ENCODE measurements at places on chromosomes 16 and 17.

DNA sequence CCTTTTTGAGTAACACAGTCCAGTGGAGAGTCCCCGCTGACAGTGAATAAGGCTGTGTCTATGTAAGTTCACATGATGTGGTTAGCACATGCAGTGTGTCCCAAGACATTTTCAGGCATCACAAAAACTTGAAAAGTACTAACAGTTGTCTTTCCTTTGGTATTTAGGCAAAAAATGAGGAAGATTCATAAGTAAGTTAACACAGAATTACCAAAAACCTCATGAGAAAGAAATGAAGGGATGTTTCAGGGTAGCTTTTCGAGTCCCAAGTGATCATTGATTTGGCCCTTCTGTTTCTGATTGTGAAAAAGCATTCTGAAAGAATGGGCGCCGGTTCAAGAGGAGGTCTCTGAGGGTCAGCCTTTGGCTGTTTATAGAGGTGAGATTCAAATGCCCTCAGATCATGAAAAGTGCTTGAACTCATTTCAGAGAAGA lies 529 bp upstream of the ASPA start:
- DNase-seq = no peak

GRCh38 chr17:79082311-79083190 lies 7.9 kb downstream of the ENGASE start:
- DNase-seq = peak; percentile 82

- DNase-seq = no peak
Observed at GRCh38 chr17:74750039-74750326, 1.6 kb downstream of the NHERF1 start.

DNA sequence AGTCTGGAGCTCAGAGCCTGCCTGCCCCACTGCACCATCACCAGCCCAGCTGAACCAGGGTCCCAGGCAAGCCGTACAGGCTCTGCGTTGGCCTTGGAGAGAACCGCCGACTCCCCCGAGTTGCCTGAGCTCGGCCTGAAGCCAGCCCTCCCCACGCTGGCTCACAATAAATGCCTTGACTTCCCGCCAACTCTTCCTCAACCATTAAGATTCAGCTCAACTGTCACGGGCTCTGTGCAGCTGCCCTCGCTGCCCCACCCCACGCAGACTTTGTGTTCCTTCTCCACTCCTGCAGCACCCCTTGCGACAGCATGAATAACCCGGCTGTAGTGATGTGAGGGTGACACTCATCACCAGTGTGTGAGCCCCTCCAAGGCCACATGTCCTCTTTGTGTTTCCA lies 4.8 kb upstream of the QPRT start:
- DNase-seq = peak; percentile 18

GRCh38 chr17:60699090-60699489 lies 21.4 kb downstream of the BCAS3 start:
- DNase-seq = no peak

GRCh38 chr16:11547118-11547916 lies 39.4 kb downstream of the LITAF start:
- no peak for DNase-seq

- peak; percentile 72 for DNase-seq
Observed at GRCh38 chr17:77011173-77012011, 129.4 kb upstream of the SEC14L1 start.

GRCh38 chr17:66469088-66469442 lies 166.7 kb downstream of the PRKCA start:
- DNase-seq = no peak

GRCh38 chr17:13704333-13704732 lies 102.6 kb upstream of the HS3ST3A1 start:
- no peak for DNase-seq

DNA sequence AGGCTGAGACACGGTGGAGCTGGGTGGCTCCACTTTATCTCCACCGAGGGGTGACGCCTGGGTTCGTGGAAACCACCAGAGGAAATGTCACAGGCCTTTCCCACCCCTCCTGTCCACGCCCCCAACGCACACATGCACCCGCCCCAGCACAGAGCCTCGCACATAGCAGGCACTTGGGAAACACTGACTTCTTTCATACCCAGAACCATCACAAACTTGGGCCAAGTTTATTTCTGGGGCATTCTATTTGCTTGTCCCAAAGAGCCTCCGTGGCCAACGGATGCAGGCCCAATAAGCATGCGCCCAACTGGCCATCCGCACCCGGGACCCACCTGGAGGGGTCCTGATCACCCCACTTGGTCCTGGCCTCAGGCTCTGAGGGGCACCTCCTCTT lies 3.3 kb downstream of the BCAR1 start:
- no peak for DNase-seq

DNA sequence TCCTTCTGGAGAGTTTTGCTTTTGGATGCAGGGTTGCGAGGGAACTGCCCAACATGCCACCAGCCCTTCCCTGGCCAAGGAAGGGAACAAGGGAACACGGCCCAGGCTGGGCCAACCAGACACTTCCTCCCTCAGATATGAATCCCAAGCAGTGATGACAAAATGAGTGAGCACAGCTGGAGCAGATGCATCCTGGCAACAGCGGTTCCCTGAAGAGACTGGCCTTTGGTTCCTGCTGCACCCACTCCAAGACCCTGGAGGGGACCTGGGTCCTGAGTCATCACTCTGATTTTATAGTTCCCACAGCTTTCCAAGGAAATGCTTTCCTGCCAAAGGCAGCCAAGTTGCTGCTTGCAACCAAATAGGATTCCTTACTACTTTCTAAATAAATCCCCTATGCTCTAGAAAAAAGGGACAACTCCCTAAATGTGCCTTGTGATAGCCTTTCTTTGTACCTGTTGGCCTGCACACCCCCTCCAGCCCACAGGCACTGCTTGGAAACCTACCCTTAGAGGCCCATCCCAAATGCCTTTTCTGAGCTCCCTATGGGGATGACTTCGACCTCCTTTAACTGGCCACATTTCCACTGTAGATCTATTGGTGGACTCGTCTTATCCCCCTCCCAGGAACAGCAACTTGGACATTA lies 5.3 kb downstream of the ST3GAL2 start:
- peak; percentile 70 for DNase-seq

DNA sequence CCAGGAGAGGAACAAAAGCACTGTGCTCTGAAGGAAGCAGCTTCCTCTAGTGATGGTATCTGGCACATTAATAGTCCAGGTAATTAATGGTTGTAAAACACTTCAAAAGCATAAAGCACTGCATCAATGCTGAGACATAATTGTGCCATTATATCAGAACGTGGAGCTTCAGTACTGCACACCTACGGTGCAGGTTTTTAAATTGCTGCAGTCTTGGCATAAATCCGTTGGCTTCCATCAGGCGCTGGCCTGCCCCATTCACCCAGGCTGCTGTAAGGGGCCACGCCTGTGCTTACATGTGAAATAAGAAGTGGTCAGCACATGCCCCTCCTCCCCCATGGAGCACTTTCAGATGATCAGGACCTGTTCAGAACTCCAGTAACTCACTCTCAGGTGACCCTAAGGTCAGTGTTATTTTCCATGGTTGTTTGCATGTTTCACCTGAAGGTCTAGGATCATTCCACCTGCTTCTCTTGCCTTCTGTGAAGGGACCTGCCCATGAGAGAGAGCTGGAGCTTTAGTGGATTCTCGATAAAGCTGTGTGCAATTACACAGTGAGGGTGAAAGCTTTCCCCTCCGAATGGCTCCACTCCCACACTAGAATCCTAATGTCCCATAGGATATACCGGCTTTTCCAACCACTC lies 345.3 kb downstream of the CA10 start:
- DNase-seq = no peak

GRCh38 chr16:10965440-10966061 lies 21.2 kb downstream of the CLEC16A start:
- no peak for DNase-seq

DNA sequence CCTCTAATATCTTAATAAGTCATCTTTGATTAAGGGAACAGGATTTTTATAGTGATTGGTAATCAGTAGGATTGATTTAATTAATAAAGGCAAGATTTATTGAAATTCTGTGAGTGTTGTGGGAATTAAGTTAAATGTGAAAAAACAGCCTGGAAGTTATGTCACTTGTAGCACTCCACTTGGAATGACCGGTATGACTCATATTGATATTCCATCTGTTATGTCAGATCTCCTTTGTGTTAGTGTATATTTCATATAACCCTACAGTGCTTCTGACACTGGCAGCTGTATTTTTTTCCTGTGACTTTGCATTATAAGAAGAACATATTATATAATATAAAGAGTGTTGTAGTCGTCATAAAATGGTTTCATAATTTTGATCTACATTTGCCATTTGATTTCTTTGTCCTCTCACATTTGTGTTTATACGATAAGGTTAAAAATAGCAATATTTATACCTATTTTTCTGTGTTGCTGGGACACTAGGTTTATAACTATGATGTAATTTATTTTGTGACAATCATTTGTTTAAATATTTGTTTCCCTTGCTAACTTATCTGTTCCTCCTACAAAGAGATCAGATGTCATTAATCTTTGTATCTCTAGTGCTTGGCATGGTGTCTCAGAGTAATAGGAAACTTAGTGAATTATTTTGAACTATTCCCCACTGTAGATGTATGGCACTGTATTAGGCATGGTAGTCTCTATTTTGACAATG lies 249.0 kb downstream of the BCAS3 start:
- no peak for DNase-seq

DNA sequence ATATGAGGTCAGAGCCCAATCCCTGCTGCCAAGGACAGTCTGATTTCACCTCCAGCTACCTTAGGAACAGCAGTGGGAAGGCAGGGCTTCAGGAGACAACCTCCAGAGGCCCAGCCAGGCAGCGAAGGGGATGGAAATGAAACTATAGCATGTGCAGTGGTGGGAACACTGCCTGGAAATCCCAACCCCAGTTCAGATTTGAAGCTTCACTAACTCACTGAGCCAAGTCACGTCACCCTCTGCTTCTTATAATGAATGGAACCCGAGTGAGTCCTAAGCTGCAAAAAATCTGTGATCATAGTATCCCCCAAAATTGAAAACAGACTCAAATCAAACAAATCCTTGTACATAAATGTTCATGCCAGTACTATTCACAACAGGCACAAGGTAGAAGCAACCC lies 36.0 kb upstream of the SLC39A11 start:
- DNase-seq = no peak

DNA sequence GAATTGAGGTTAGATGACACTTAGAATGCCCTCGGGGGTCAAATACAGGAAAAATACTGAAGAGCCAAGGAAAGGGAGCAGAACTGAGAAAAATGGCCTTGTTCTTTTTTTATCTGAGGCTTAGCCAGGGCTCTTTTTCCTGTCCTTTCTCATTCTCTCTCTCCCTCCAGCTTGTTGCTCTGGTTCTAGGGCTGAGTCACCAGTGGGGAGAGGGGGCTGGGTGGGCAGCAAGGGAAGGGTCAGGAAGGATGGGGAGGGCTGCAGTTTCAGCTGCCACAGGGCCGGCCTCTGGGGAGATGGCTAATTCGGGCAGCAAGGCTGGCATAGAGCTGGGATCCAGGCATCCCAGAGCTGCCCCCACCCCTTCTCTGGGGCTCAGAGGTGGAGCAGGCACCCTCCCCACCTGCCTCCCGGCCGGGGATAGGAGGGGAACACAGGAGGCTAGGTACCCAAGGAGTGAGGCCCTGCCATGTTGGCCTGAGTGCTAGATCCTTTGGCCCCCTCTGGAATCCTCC lies 3.9 kb downstream of the ITGA3 start:
- DNase-seq = no peak

GRCh38 chr16:27291722-27292240 lies 22.0 kb upstream of the IL4R start:
- no peak for DNase-seq

DNA sequence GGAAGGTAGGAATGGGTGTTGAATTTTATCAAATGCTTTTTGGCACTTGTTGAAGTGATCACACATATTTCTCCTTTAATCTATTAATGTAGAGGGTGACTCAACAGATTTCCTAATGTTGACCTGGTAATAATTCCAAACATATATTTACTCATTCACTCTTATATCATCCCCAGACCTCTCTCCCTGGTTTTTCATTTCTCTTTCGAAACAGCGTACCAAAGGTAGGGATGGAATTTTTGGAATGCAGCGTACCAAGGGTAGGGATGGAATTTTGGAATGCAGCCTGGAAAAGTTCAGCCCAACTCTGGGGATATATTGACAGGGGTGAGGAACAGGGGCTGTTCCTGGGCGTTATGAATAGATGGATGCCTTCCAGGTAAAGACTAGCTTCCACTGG lies 7.3 kb downstream of the KIF18B start:
- no peak for DNase-seq

GRCh38 chr16:89842471-89843408 lies 14.5 kb downstream of the SPIRE2 start:
- DNase-seq = peak; percentile 82

DNA sequence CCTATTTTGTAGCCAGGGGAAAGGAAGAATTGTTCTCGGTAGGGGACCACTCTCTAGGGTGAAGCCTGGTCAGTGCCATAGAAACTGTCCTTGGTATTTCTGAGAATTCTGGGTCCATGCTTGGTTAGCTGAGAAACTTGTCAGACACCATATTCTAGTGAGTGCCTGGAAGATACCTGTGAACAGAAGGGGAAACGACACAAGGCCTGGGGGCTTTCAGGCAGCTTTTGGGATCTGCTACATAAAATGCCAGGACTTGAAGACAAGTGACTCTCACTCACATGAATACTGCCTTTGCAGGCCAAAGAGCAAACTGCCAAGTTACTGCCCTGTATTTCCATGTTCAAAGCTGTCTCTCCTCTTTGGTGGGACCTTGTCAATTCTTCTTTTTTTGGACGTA lies 18.3 kb downstream of the ODF4 start:
- DNase-seq = no peak

DNA sequence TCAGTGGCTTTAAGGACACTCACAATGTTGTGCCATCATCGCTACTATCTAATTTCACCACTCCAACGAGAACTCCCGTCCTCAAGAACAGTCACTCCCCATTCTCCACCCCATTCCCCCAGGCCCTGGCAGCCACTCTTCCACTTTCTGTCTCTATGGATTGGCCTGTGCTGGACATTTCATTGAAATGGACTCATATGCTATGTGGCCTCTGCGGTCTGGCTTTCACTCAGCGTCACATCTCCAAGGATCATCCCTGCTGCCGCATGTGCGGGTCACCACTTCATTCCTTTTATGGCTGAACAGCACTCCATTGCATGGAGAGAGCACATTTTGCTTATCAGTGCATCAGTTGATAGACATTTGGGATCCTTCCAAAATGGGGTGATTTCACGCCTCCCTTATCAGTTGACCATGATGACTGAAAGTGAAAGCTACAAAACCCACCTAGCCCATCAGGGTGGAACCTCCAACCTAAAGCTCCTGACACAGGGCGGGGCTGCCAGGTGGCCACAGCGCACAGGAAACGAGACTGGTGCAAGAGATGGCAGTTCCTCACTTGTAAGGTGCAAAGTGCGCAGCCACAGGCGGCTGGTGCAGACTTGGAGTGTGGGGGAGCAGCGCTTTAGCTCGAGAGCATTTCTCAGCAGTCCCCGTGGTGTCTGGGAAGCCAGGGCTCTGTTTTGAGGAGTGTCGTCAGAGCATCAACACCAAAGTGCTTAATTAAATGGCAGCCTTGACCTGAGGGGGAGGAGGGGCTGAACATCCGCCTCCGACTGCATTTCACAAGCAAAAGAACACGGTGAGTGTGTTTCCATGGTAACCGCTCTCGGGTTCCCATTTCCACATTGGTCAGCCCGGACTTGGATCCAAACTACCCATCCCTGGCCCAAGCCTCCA lies 23.8 kb downstream of the COTL1 start:
- DNase-seq = no peak

Measured in BE2C (cell line).